ENCODE measurements at places on chromosomes 7 and 10.
A peak's percentile ranks its signal among the peaks of the same experiment; 100 is the strongest.

GRCh38 chr10:114824391-114824790 is 2.8 kb downstream of the FHIP2A start:
- DNase-seq: peak; percentile 23

- peak; percentile 10 for DNase-seq
Observed at GRCh38 chr10:30233186-30233959, 115.7 kb downstream of the MTPAP start.

DNA sequence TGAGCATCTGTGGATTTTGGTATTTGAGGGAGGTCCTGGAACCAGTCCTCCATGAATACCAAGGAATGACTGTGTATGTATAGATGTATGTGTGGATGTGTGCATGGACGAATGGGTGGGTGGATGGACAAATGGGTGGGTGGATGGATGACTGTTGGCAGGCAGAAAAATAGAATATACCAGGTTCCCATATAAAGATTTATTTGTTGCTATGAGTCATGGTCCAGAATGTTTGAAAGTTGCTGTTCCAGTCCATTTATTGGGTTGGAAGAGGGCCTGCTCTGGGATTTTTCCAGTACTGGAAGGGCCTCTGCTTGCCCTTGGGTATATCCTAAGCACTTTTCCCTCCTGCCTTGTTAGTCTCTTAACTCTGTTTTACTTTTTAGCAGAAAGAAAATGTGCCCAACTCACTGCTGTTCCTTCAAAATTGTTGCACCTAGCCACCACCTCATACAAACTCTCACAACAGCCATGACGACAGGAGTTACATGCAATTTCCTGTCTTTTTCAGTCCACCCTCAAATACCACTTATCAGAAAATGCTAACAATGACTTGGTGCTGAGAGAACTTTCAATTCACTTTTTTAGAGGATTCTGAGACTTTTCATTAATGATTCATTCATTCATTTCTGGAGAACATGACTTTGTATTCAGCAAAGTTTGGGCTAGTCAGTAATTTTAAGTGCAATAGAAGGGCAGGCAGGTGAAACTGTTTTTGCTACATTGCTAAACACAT is 108.1 kb downstream of the EEPD1 start:
- DNase-seq: peak; percentile 23

DNA sequence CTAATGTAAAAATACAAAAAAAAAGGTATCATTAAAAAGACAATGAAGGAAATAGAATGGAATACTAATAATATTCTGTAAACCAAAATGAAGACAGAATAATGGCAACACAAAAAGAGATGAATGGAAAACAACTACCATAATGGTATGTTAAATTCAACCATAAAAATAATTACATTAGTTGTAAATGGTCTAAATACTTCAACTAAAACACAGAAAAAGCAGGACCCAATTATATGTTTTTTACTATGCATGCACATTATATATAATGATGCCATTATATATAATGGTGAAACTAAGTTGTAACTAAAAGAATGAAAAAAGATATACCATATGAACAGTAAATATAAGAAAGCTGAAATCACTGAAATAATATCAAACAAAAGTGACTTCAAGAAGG is 76.5 kb downstream of the CUBN start:
- DNase-seq: no peak

GRCh38 chr7:75579899-75580298 is 87.8 kb downstream of the SPDYE5 start:
- no peak for DNase-seq

GRCh38 chr7:48035967-48036478 is 680 bp downstream of the C7orf57 start:
- DNase-seq: no peak

DNA sequence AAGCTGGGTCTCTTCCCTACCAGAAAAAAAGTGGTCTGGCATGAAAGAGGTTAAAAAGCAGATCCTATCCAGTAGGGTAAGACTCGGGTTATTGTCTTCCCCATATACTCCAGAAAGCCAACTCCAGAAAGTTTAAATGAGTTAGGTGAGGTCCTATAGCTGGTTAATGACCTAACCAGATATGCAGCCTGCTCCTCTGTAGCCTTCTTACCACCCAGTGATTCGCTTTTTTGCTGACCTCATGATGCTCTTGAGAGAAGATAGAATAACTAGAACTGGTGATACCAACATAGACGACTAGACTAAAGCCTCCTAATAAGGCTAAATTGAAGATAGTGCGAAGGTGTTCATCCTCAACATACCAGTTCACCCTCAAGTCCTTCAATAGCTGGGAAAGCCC is 675 bp upstream of the GIMAP1 start:
- no peak for DNase-seq

GRCh38 chr10:126475074-126475691 is 86.9 kb upstream of the ADAM12 start:
- DNase-seq: peak; percentile 31

GRCh38 chr7:141649137-141649864 is 52.7 kb downstream of the DENND11 start:
- no peak for DNase-seq

DNA sequence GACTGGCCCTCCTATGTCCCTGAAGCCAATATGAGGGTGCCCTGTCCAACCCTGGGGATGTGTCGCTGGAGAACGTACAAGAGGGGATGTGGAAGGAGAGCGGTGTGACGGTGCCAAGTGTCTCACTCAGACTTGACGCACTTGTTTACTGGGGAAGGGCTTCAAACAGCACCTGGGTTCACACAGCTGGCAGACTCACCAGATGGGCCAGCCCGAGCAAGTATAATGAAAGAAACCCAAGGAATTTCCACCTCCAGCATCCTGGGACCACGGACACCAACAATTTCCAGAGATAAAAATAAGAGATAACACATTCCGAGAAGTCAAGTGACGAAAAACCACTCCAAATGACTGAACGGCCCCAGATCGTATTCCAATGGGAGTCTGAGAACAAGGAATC is 5.3 kb downstream of the ATP5MF start:
- no peak for DNase-seq

GRCh38 chr10:110274072-110274627 is 30.6 kb downstream of the SMNDC1 start:
- DNase-seq: no peak

GRCh38 chr10:27636816-27637215 is 108.8 kb downstream of the MKX start:
- no peak for DNase-seq

GRCh38 chr10:17076626-17077345 is 52.8 kb downstream of the CUBN start:
- DNase-seq: no peak

DNA sequence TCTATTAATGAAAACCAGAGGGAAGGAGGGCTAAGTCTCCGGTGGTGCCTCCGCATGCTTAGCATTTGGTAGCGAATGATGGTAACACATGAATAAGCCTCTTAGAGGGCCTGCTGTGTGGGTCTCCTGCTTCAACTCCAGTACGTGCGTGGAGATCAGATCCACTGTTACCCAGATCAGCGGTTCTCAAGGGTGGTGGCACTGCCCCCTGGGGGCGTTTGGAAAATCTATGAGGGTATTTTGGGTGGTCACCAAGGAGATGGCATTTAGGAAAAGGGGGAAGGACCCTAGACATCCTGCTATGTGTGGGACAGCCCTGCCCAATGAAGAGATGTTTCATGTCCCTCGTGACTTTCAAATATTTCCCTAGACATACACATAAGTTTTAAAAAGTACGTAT is 57.1 kb upstream of the TM9SF3 start:
- DNase-seq: no peak

DNA sequence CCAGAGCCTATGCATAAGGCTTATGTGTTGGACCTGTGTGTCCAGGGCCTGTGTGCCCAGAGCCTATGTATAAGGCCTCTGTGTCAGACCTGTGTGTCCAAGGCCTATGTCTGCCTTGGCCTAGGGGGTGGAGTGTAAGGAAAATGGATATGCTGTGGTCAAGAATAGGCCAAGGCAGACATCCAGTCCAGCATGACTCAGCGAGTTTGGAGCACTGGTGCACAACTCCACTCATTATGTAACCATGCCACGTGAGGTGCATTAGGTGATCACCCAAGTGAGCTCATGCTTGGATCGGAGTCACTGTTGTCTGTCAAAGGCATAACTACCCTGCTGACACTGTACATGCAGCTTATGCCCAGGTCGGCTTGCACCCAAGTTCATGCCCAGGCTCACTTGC is 238.9 kb downstream of the CACNA2D1 start:
- DNase-seq: peak; percentile 37

DNA sequence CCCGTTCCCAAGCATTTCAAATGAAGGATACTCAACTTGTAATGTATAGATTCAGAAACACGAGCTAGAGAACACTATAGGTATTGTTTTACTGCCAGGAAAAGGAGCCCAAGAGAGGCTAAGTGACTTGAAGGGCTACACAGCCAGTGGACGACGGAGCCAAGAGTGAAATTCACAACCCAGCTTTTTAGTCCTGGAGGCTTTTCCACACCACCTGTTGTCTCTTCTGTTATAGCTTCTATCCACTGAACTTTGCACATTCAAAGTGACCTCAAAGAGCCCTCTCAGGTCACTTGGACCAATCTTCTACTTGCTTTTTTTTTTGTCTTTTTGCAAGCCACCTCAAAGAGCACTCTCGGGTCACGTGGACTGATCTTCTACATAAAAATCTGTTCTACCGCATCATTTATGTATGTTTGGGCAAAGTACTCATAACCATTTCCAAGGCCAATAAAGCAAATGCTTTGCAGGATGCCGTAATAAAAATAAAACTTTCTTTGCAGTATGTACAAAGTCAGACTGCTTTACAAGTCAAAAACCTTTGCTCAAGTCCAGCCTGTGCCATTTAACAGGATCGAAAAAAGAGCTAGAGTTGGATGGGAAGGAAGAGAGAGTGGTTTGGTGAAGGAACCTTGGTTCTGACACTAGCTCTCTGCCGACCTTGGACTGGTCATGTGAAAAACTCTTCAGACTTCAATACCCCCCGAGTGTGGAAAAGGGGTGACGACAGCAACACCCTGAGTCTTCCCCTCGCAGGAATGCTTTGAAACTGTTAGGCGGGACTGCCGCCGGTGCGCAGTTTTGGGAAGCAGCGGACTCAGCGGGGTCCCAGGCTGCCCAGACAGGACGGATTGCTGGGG is 821 bp downstream of the SLC35B4 start:
- peak; percentile 26 for DNase-seq

- DNase-seq: no peak
Observed at GRCh38 chr7:141568227-141568626, 17.0 kb downstream of the AGK start.

DNA sequence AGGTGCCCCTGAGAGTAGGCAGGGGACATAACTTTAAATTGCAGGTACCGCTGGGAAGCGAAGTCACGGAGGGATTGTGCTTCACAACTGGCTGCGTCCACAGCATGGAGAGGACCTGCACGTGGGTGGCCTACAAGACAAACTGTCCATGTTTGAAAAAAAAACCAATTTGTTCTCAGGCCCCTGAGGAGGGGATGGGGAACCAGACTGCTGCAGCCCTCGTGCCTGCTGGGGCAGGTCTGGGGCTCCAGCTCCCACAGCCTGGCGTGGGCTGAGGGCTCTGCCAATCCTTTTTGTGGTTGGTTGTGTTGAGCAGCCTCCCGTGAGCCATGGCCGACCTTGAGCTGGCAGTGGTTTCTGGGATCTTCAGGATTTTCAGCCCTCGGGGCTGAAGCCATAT is 9.7 kb downstream of the SFRP5 start:
- no peak for DNase-seq

DNA sequence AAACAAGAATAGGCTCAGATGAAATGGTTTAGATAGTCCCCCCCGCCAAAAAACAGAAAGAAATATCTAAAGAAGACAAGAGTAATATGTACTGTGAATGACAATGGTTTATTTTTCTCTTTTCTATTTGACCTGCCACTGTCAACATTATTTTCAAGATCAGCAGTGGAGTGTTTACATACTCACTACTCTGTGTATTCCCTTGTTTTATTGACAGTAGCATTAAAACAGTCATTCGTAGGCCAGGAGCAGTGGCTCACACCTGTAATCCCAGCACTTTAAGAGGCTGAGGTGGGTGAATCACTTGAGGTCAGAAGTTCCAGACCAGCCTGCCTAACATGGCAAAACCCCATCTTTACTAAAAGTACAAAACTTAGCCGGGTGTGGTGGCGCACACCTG is 245.3 kb upstream of the SLC26A5 start:
- no peak for DNase-seq

DNA sequence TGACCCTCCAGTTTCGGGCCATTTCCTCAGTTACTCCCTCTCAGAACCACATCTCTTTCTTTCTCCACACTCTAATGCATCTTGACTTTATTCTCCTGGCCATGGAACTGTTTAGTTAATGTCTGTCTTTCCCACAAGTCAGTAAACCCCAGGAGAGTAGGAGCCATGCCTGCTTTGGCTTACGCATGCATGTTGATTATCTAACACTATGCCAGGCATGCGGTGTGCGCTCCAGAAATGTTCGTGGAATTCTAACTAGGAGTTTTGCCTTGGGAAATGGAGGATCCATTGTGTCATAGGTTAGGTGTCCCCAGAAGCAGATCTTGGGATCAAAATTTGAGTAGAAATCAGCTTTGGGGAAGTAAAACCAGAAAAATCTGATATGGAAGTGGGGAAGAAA is 308.9 kb downstream of the GRID1 start:
- no peak for DNase-seq

DNA sequence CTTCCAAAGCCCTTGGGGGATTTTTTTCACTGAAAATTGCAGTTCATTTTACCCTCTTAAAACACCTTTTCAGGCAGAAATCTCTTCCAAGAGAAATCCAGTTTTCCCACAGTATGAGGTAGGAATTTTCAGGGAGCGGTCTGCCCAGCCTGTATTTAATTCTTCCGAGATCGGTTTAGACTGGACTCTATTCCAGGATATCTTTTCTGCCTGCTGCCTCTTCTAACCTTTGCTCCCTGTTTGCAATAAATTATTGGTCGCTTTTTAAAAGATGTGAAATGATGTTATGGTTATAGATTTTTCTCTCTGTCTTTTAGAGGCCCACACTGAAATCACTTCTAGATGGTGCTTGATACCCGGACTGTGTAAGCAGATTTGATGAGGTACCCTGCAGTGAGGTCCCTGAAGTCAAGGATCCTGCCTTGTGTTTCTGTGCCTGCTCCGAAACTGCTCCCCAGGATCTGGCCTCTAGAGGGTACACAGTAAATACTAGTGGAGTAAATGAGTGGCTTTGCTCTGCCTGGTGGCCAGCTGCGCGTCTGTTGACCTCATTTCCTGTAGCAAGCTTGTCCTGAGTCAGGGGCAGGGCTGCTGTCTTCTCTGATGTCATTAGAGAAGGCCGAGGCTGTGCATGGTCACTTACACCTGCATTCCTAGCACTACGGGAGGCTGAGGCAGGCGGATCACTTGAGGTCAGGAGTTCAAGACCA is 191.6 kb downstream of the FANK1 start:
- DNase-seq: no peak

DNA sequence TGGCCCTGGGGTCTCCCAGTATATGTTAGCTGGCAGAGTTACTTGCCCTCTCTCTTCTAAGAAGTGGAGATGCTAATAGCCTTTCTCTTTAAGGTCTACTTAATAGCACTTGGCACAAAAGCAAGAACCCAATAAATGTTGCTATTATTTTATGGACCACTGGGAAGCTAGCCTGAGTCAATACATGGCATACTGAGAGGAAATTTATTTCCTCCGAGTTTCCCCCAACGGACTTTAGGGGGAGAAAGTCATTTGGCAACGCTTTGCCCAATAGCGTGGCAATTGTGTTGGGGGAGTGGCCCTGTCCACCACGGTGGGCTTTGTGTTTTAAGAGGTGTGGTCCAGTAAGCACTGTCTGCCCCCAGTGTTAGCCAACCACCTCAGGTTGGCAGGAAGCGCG is 87.4 kb upstream of the SMNDC1 start:
- no peak for DNase-seq

GRCh38 chr10:103278537-103278823 is 1.5 kb downstream of the INA start:
- no peak for DNase-seq

Data from fibroblast of skin of right quadriceps (primary cell).